ENCODE measurements at places on chromosomes 5 and 9.

GRCh38 chr5:121151534-121151933, 687.4 kb downstream of the PRR16 start:
- DNase-seq: no peak

- DNase-seq: no peak
These were observed 2.0 kb downstream of the ADAMTS13 start for GRCh38 chr9:133424187-133424586.

- DNase-seq: no peak
These were observed 309.9 kb upstream of the ST8SIA4 start for GRCh38 chr5:101212942-101213514.

- no peak for DNase-seq
These were observed 540.1 kb downstream of the EBF1 start for GRCh38 chr5:158559643-158560042.

DNA sequence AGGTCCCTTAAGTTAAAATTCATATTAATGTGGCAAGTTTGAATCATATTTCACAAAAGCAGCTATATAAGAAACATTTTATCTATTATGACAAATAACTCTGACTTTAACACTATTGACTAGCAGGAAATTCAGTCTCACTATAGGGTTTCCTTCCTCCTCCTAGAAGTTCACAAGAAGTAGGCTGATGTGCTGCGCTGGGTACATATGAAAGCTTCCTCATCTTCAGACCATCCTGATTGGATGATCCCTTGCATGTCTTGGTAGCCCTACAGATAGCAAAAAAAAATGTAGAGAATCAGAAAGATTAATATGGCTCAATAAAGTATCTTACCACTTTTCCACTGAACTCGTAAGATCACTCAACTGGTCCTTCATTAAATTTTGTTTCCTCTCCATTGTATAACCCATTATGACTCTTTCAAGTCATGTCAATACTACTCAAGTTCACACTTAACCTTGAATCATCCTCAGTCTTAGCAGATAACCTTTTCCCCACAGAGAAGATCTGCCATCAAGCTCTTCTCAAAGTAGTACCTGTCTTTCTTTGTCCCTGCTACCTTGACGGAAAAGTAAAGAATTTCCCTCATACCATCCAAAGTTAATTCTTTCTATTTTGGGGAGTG, 11.5 kb upstream of the PSIP1 start:
- no peak for DNase-seq

DNA sequence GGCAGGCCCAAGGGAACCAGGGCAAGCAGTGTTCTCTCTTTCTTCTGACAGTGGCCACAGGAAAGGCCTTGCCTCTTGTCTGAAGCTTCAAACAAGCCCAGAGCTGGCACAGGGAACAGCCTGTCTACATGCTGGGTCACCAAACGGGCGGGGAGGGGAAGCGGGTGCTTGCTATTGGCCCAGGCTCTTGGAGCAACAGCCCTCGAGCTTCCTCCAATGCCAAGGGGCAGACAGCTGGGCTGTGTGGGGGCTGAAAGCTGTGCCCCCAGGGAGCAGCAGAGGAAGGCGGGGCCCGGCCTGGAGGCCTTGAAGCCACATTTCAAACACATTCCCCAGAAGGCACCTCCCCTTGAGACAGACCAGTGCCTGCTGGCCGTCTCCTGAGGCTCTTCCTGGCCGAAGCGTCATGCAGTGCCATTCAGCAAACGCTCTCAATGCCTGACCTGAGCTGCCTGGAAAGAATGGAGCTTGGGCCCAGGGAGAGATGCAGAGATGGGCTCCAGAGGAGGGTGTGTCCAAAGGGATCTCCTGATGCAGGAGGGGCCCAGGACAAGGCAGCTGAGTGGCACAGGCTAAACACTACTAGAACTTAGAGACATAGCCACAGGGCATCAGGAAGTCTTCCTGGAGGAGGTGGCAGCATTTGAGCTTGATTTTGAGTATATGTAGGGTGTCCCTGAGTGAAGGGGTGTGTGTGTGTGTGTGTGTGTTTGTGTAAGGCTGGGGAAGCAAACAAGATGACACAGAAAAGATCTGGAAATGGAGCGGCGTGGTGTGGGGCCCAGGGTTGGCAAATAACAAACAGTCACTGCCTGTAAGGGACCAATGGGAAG, 2.5 kb downstream of the FIBCD1 start:
- DNase-seq: no peak

Measured in breast epithelium (tissue), 4 donors.